ENCODE measurements at places on chromosomes 12 and 14.

DNA sequence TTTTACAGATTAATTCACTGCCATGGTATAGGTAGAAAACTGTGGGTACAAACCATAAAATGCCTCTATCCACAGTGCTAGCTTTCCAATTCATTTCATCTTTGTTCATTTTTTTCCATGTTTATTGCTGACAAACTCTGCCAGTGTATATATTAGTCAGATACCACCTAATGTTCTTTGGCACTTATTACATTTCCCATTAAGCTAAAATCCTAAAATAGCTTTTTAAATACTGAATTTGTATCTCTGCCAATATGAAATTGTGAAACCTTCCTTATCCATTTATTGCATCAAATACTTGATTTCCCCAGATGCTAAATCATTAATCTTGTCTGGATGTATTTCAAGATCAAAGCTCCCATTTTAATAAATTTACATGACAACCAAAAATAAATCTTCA lies 150.1 kb upstream of the FSCB start:
- DNase-seq = no peak

DNA sequence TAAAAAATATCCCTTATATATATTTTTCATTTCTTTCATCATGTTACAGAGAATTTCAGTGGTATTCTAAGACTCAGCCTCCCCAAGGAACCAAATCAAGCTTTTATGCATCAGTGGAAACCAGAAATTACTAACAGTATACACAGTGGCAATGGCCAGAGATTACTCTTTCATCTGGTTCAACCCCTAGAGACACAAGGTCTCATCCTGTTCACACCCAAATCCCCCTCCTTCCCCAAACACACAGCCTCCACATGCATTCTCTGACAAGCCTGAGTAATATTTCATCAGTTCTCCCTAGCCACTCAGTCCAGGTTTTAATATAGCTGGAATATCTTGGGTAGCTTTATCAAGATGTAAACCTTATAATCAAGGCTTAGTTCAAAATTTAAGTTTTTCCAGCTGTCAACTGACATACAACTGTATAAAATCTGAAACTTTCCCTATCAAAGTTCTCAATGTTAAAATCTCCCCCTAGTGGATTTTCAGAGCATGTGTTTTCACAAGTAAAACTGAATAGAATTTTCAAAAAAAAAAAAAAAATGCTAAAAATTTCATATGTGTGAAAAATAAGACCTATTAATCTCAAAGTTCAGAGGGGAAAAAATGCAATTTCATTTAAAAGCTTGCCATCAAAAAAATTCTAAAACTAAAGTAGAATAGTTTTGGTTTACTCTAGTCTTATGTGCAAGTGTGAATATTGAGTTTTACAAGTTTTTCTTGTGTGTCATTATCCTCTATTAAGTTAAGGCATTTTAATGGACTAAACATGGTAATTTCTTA lies 10.5 kb upstream of the SSTR1 start:
- peak; percentile 63 for DNase-seq

DNA sequence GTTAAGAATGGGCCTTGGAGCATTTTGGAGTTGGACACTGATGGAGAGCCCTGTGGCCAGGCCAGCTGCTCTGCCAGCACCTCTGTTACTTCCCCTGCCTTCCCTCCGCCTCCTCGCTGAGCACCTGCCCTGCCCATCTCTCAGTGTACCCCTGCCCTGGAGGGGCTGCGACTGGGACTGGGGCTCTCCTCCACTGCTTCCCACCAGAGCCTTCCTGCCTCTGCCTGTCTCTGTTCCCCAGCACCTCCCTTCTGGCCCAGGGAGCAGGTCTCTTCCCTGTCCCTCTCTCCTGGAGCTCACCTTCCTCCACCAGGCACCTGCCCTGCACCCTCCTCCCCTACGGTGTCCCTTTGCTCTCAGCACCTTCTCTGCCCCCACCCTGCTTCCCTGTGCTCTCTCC lies 62.1 kb downstream of the WDR20 start:
- DNase-seq = no peak

- DNase-seq = no peak
Measured at GRCh38 chr14:71579331-71579730, 352.9 kb upstream of the RGS6 start.

DNA sequence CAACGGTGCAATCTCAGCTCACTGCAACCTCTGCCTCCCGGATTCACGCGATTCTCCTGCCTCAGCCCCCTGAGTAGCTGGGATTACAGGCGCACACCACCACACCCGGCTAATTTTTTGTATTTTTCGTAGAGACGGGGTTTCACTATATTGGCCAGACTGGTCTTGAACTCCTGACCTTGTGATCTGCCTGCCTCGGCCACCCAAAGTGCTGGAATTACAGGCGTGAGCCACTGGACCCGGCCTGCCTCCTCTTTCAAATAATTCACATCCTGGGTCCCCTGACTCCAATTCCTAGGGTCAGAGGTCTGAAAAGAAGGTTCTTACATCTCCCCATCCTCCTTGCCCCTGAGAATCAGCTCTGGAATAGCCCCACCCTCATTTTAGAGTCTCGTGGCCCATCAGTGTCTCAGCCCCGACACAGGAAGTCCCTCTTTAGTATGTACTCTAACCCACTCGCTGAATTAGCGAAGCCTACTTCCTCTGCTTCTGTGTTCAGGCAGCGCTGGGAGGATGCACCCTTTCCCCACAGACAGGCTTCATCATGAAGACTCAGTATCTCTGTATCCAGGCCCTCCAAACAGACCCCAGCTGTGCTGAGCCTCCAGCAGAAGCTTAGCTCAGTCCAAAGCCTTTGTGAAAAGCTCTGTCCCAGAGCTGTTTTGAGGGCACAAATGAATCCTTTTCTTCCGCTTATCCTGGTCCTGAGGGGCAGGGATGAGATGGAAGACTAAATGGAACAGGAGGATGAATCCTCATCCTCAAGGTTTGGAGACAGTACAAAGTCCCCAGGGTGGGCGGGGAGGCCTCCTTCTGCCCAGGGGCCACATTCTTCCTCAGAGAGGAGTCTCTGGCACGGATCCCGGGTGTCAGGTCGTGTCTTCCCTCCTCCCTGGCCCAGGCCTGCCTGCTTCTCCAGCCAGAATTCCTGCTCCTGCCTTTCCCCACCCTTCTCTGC lies 3.5 kb downstream of the LPAR5 start:
- DNase-seq = no peak

Data from fibroblast of skin of left biceps (primary cell).